ENCODE measurements at places on chromosomes 4 and X.

DNA sequence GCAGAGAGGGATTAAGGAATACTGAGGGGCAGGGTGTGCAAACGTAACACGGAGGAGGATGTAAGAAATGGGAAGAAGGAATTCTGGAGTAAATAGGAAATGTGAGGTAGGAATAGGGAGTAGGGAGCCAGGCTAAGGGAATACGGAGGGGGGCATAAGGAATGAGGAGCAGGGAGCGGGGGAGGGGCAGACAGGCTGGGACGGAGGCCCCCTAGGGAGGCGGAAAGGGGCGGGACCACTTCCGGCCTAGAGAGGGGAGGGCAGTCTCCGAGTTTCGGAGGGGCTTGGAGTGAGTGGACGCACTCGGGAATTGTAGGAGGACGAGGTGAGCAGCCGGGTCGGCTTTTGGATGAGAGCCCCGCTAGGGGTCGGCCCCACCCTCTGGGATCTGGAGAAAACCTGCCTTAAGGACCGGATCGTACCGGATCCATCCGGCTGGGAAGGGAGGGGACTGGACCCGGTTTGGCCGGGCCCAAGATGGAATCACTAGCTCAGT, 612 bp downstream of the MAGED2 start:
- peak; percentile 73 for DNase-seq

DNA sequence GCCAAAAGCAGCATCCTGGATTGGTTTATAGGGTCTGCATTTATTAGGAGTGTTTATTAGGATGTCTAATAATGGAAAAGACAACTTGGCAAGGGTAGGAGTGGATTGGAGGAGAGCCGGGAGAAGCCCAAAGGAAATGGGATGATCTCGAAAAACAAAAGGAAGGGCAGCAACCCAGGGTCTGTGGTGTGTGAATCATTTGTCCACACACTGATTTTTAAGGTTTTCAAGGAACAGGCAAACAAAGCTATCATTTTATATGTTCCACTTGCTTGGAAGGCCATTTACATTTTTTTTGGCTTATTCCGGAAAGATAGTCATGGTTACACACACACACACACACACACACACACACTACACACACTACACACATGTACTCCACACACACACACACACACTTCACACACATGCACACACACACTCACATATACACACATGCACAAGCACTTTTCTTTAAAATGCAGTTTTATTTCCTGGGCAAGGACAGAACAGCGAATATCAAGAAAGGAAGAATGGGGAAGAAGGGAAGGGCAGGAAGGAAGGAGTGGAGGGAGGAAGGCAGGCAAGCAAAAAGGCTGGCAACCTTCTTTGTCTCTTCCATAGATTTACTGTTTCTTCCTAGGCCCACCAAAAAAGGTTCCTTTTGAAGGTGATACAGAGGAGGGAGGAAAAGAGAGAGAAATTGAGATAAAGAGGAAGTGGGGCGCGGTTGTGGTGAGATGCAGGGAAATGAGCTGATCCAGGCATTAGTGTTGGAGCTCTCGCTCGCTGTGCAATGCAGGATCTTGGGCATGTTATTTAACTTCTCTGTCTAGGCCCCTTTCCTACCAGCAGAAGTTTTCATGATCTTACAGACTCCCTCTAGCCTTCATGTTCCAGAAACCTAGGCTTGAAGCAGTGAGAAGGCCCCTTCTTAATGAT, 88.6 kb upstream of the MAML3 start:
- DNase-seq, result no peak

GRCh38 chrX:45508454-45508853, 307.8 kb upstream of the DIPK2B start:
- DNase-seq, result no peak

DNA sequence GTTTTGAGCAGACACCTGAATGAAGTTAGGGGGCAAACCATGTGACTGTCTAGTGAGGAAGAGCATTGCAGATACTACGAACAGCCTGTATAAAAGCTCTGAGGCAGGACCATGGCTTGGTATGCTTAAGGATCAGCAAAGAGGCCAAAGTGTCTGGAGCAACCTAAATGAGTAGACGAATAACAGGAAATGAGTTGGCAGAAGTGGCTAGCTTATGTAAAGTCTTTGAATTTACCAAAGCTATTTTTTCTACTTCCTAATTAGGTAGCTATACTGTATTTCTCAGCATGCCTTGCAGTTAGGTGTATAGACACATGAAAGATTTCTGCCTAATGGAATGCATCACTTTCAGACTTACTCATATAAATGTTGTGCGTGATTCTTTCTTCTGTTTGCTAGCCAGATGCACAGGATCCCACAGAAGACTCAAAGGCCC, 9.3 kb upstream of the GPRIN3 start:
- peak; percentile 26 for DNase-seq

DNA sequence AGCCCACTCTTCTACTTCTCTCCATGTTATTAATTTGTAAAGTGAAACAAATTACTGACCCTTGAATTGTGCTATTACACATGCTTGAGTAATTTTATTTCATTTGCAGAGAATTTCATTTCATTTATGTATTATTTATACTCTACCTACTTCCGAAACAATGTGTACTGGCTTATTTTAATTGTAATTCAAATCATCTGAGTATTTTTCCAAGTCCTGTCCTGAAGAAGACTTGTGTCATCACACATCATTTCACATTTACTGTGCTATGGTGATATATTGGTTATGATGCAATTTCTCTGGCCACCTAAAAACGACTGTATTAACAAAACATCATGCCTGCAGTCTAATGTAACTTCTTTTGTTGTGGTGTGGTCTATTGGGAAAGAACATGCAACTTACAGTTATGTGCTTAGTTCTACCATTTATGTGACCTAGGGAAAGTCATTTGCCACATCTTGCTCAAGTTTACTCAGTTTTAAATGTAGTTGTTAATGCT, 384.5 kb downstream of the RPA4 start:
- DNase-seq, result peak; percentile 4

DNA sequence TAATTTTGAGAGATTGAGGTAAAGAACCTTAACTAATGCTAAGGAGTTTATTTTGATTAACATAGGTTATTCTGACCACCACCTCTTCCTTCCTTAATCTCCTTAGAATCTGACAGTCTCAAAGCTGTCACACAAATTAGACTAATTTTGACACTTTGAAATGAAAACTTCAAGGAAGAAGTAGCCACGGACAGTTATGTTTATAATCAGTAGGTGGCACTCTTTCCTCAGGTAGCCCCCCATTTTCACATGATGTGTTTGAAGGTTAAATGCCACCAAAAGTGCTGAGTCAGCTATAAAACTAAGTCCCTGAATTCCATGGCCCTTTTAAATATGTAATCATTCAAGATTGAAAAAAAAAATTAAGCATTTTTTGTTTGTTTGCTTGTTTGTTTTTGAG, 22.4 kb downstream of the TMEM33 start:
- peak; percentile 14 for DNase-seq

GRCh38 chr4:145920205-145920604, 18.4 kb downstream of the ZNF827 start:
- DNase-seq, result peak; percentile 90

DNA sequence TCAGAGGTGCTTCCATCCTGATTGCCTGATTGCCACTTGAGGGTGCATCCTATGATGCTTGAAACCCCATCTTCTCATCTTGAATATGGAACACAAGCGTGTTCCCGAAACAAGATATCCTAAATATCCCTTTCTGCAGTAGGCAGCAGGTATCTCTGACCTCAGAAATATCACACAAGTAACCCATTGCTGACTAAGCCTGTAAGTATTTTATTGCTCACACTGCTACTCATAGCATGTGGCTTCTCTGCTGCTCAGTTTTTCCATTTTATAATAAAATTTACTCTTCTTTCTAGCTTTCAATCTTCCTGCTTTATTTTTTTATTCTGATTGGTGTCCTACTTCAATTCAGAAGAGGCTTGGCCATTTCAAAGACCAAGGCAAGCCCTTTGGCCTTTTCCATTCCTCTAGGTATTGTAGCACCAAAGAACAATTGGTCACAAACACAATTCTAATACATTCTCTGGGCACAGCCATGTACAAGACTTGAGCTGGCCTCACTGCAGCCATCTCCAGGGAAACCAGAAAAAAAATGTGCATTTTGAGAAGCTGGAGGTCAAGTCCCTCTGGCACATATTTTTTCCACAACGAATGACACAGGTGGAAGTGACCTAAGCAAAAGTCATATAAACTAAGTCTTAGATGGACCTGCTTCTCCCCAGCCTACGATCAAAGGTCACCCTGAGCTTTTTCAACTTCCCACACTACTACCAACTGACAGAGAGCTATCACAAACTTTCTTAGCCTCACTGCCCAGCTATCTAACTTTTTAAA, 107.0 kb downstream of the OR13H1 start:
- DNase-seq, result no peak

- no peak for DNase-seq
Observed at GRCh38 chrX:21132686-21133393, 241.4 kb upstream of the CNKSR2 start.

GRCh38 chrX:154981116-154981411, 41.5 kb downstream of the F8 start:
- DNase-seq, result no peak

GRCh38 chr4:184805462-184806228, 20.1 kb downstream of the ACSL1 start:
- DNase-seq, result no peak

GRCh38 chr4:100852326-100852725, 334.5 kb upstream of the EMCN start:
- no peak for DNase-seq

DNA sequence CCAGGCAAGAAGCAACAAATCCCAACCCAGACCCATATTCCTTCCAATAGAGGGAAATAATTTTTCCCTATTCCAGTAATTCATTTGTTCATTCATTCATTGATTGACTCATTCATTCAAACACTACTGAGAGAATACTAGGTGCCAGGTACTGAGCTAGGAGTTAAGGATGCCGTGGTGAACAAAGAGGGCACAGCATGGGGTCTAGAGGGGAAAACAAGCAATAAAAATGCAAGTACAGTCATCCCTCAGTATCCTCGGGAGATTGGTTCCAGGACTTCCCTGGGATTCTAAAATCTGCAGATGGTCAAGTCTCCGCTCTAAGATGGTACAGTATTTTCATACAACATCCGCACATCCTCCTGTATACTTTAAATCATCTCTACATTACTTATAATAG, 18.7 kb downstream of the RASGEF1B start:
- no peak for DNase-seq

DNA sequence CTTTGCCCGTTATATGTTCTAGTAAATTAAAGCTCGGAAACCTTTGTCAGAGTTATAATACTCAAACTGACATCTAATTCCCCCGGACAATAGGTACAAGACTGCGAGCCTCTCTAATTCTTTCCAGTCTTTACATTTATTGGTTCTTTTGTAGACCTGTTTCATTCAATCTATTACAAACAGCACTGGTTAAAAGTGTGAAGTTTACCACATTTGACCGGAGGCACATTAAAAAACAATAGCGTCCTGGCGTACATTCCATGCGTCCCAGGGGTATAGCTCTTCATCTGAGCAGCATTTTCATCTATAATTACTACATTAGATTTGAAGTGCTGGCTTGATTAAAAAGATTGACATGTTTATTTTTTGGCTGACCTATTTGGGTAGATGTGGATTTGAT, 49.9 kb upstream of the TENM3 start:
- no peak for DNase-seq

GRCh38 chrX:53354669-53355068, 67.8 kb downstream of the SMC1A start:
- no peak for DNase-seq

GRCh38 chr4:22637306-22637705, 55.4 kb upstream of the GBA3 start:
- DNase-seq, result no peak

DNA sequence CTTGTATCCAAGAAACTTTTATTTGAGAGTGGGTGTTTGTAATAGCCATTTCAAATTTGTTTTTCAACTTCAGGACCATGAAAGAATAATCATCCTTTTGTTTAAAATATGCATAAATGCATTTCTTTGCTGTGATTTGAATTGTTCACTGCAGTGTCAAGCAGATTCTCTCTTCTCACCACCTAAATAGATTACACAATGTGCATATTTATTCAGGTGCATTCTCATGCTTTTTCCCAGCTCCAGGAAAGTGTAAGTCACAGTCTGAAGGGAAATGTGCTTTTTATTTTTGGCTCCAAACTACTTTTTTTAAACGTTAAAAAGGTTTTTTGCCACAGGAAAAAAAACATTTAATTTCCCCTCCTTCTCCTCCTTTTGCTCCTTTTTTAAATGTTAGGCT, 17.5 kb downstream of the C4orf33 start:
- DNase-seq, result no peak

GRCh38 chr4:2045518-2045951, 13.6 kb upstream of the NAT8L start:
- DNase-seq, result no peak

GRCh38 chr4:67167849-67168248, 377.5 kb downstream of the CENPC start:
- no peak for DNase-seq

- no peak for DNase-seq
Observed at GRCh38 chr4:30525662-30526315, 194.4 kb upstream of the PCDH7 start.

GRCh38 chr4:38279077-38279476, 318.9 kb downstream of the PTTG2 start:
- no peak for DNase-seq

GRCh38 chrX:149491812-149492211, 13.3 kb downstream of the IDS start:
- no peak for DNase-seq

DNA sequence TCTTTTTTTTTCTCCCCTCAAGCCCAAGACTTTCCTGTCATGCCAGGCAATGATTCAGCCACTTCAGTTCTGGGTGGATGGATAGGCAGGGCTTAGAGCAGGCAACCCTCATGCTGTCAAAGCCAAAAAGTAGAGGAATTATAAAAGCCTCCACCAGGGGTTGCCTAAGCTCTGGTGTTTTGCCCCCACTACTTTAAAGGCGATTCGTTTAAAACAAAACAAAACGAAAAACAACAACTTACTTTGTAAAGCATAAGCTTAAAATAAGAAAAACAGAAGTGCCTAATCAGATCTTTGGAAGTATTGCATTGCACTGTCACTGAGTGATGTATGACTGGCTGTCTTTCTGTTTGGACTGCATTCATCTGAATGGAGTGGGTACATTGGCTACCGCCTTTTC, 5.3 kb upstream of the IDS start:
- no peak for DNase-seq

GRCh38 chr4:110671679-110672078, 48.8 kb upstream of the PITX2 start:
- DNase-seq, result no peak

DNA sequence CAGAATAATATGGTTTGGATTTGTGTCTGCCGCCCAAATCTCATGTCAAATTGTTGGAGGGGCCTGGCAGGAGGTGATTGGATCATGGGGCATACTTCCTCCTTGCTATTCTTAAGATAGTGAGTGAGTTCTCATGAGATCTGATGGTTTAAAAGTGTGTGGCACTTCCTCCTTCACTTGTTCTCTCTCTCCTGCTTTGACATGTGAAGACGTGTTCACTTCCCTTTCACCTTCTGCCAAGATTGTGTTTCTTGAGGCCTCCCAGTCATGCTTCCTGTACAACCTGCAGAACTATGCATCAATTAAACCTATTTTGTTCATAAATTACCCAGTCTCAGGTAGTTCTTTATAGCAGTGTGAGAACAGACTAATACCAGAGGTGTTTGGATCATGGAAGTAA, 325.7 kb upstream of the GIMD1 start:
- DNase-seq, result no peak

- DNase-seq, result peak; percentile 40
Observed at GRCh38 chrX:54066841-54067240, 22.6 kb upstream of the PHF8 start.

Data from adipocyte (in vitro differentiated cells).